Upper lobe of right lung (tissue), 1 donor: ENCODE measurements at places on chromosomes 5 and 9. TPM values are rescaled to one million over a fixed set of nuclear protein-coding genes. Genes with fewer than 3 reads are reported as not detected.

Gene PLEKHG4B
- 2.0 TPM for total RNA-seq

Gene PCDHGA7
- 2.5 TPM for total RNA-seq

Gene TAF1L
- not detected for total RNA-seq

Gene KYAT1
- 6.6 TPM for total RNA-seq

Gene GAPT
- 5.2 TPM for total RNA-seq

Gene FOXD4L6
- total RNA-seq = not detected

Gene FAM193B
- total RNA-seq = 76.3 TPM

Gene CTSL
- 146 TPM for total RNA-seq

Gene AK8
- total RNA-seq = 0.55 TPM

Gene CER1
- not detected for total RNA-seq

Gene SET
- 227 TPM for total RNA-seq

Gene PTAR1
- 48.9 TPM for total RNA-seq

GRCh38 chr5:119168401-119168800 lies 97.5 kb downstream of the DMXL1 start:
- no peak for DNase-seq

- DNase-seq = no peak
Observed at GRCh38 chr5:133129950-133130349, 78.1 kb downstream of the HSPA4 start.

- DNase-seq = no peak
Observed at GRCh38 chr9:123964761-123965160, 34.8 kb upstream of the DENND1A start.

DNA sequence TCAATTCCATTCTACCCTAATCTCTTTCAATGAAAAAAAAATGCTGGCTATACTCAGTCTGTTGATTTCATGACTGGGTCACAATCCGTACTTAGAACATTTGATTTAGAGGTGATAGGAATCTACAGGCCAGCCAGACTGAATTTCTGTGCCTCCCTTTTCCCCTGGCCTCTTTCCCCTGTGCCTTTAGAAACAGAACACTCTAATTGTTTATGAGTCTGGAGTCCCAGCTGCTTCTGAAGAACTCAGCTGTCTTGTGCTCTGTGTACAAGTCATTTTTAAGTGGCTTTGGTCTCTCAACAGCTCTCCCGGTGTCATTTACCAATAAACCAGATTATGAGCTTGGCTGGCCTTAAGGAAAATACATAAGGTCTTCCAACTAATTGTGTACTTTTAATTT lies 94.1 kb upstream of the ITGA2 start:
- DNase-seq = no peak

- no peak for DNase-seq
Observed at GRCh38 chr5:164708831-164709230, 1203.4 kb downstream of the MAT2B start.

- no peak for DNase-seq
Observed at GRCh38 chr5:123269436-123269835, 153.8 kb downstream of the CEP120 start.

- peak; percentile 78 for DNase-seq
Observed at GRCh38 chr5:180605554-180606214, 14.4 kb upstream of the SCGB3A1 start.

DNA sequence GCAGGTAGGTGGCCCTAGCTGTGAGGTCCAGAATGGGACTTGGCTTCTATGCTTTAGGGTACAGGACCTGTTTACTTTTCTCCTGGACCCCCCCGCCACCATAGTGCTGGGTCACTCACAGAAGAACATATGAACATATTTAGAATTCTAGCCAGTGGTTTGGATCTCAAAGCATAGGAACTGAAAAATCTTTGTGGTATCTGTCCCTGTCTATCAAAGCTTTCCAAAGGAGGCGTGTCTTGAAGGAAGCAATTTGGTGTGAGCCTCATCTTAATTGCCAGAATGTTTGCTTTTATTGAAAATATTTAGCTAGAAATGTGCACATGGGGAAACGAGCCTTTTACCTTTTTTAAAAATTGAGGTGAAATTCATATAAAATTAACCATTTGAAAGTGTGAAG lies 6.2 kb downstream of the PHF2 start:
- DNase-seq = no peak

GRCh38 chr9:77589046-77589795 lies 58.9 kb downstream of the GNA14 start:
- DNase-seq = no peak

GRCh38 chr5:140196115-140196814 lies 21.3 kb downstream of the CYSTM1 start:
- DNase-seq = no peak

DNA sequence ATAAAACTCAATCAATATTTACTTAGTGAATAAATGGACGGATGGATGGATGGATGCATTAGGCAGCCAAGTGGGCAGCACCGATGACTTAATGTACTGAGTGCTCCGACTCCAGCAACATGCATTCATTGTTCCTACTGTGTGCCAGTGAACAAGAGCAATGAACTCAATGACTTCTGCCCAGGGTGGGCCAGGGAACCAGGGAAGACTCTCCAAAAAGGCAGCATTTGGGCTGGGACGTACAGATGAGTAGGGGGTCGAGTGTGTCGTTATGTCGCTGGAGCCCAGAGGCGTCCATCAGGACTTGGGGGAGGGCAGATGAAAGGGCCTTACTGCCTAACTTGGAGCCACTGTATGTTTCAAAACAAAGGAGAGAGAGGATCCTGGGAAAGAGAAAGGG lies 126.4 kb downstream of the KCNIP1 start:
- DNase-seq = no peak

DNA sequence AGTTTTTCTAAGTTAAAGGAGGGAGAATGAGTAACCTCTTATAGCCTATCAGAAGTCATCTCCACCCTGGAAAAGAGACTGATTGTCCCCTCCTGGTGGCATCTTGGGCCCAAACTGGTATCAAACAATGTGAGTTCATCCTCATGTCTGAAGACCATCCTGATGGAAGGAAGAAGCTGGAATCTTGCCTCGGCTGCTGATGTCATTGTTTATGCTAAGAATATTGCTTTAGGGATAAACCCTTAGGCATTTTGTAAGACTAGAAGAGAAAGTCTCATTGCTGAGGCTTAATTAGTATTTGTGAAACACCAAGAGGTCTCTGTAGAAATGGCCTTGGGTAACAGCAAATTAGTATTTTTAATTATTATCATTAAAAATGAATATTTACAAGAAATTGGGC lies 65.7 kb upstream of the KCNN2 start:
- DNase-seq = no peak

DNA sequence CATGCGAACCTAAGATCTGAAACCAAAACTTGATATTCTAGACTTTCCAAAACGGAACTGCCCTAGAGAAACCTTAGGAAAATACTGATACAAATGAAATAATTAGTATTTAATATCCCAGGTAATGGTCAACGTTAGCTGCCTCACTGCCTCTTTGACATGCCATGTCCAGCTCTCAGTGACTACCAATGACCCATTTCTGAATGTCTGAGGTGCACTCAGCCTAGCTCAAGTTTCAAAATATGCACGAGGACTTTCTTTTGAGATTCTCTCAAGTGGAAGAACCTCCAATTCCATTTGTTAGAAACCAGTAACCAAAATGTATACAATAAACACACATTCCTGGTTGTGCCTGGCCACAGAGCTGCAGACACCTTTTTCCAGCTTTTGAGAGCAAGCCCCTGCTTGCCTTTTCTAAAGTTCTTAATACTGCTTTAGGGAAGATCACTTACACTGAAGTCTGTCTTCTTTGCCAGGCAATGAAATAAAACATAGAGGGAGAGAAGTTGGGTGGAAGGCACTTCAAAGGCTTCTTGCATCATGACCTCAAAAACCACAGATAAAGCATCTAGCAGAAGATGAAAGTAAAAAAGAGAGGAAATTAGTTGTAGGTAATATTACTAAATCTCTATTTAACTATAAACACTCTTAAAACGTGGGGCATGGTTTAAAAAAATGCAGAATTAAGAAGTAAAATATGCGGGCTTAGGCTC lies 87.9 kb downstream of the MRPS27 start:
- DNase-seq = no peak

DNA sequence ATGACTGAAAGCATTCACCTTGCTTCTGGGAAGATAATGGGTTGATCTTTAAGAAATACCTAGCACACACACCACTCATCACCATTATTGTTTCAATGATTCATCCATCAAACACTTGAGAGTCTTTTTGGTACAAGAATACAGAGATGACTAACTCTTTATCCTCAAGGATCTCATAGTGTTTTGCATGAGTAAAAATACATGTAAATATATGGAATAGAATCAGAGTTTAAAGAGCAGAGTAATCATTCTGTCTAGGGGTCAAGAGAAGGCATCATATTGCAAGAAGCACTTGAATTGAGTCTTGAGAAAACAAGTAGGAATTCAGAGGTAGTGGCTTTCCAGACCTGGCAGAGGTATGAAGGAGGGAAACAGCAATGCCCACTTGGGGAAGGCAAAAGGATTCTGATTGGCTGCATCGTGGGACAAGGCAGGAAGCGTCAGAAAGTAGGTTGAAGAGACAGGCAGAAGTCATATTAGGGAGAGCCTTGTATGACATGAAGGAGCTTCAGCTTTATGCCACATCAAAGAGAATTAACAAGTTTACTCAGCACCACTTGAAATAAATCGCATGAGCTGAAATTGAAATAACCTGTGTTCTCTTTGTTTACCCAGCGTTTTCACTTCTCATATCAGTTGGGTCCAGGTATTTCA lies 542.5 kb downstream of the TLE1 start:
- DNase-seq = no peak

DNA sequence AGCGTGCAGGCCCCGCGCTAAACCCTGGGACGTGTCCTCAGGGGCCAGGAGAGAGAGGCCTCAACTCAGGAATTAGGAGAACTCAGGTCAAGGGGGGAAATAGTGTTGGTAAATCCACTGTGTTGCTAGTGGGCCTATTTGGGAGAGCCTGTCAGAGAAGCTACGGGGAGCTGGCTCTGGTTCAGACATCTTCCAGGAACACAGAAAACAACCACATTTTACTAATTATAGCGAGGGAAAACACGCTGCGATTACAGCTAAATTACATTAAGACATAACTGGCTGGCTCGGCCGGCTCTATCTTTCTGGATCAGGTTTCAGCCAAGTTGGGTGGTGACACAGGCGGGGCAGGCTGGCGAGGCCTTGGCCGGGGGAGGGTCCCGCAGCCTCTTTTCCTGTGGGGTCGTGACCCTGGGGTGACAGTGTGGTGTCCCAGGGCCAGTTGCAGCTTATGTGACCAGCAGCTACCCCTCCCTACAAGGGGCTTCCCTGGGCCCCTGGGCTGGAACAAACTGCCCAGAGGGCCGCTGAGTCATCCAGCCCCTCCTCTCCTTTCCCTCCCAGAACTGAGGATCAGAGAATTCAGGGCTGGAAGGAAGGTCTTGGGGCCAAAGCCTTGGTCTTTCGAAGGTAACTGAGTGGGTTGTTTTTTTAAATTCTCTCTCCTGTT lies 75.1 kb downstream of the FGF18 start:
- DNase-seq = peak; percentile 70

GRCh38 chr9:89278997-89279739 lies 31.8 kb upstream of the CKS2 start:
- DNase-seq = no peak

DNA sequence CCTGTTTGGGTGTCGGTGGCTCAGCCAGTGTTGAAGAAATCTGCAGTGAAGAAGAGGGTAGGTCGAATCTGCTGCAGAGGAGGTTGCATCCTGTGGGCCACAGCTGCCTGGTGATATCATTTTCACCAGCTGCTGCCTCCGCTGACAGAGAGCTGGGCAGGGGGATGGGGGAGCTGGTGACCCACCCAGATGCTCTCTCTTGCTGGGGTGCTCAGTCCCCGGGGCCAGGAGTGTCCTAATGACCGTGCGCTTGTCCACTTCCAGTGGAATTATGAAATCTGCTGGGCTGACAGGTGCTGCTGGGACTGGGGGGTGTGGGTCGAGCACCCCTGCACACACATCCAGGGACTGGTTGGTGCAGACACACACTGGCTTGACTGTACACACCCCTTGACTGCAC lies 83.2 kb upstream of the IRX4 start:
- no peak for DNase-seq

- no peak for DNase-seq
Observed at GRCh38 chr9:108476574-108476973, 379.2 kb downstream of the ACTL7B start.

GRCh38 chr9:71897577-71897976 lies 13.4 kb downstream of the ABHD17B start:
- no peak for DNase-seq

GRCh38 chr5:178348356-178349074 lies 115.9 kb upstream of the PHYKPL start:
- DNase-seq = peak; percentile 49

- peak; percentile 76 for DNase-seq
Observed at GRCh38 chr9:122370303-122370702, 521 bp upstream of the PTGS1 start.

GRCh38 chr5:179274321-179275315 lies 70.6 kb downstream of the ADAMTS2 start:
- peak; percentile 28 for DNase-seq

GRCh38 chr9:36193023-36193422 lies 2.3 kb downstream of the CLTA start:
- DNase-seq = no peak

DNA sequence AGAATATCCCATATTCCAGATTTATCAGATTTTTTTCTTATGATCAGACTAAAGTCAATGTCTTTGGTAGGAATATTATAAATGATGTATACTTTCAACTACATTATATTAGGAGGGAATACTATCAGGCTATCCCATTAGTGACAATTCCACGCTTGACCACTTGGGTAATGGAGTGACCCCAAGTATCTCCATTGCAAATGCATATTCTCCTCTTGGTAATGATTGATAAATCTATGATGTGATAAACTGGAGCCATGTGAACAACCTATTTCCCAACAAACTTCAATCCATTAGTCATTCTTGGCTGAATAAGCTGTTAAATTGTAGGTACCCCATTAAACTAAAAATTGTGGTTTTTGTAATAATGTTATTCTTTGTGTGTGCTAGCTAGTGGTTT lies 12.2 kb upstream of the MPDZ start:
- DNase-seq = no peak

GRCh38 chr9:91101611-91102168 lies 260.0 kb downstream of the AUH start:
- DNase-seq = no peak

- no peak for DNase-seq
Observed at GRCh38 chr5:139306197-139306596, 12.7 kb downstream of the MATR3 start.

DNA sequence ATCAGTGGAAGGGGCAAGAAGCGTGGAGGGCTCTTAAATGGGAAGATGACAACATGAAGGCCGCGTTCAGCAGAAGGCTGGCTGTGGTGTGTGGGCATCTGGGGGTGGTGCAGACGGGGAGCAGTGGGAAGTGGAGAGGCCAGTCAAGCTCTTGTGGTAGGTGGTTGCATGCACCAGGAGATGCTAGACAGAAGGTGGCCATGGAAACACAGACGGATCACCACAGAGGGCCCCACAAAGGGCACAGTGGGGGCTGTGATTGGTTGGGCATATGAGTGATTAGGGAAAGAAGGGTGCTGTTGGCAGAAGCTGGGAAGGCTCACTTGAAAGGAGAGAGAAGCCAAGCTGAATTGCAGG lies 14.7 kb downstream of the MTMR12 start:
- DNase-seq = no peak

DNA sequence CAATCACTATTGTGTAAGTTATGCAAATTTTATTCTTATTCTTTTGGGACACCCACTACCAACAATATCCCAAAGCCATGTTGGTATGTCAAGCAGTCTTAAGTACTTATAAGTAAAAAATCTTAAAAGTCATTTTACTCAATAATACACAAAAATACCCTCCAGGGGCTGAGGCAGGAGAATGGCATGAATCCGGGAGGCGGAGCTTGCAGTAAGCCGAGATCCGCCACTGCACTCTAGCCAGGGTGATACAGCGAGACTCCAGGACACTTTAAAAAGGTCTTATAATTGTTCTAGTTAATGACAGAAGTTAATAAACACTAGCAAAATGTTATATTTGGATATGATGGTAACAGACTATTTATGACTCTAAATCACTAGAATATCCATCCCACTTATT lies 16.8 kb downstream of the CLINT1 start:
- DNase-seq = no peak
